WERI-Rb-1 (cell line): ENCODE measurements at places on chromosomes 3 and 15.

- no peak for DNase-seq
These were observed 44.8 kb downstream of the ZNF589 start for GRCh38 chr3:48285675-48286074.

GRCh38 chr3:128863560-128863959 is 15.9 kb upstream of the ACAD9 start:
- no peak for DNase-seq

- peak; percentile 63 for DNase-seq
These were observed 75.0 kb upstream of the RNU6-1 start for GRCh38 chr15:67914537-67915460.

DNA sequence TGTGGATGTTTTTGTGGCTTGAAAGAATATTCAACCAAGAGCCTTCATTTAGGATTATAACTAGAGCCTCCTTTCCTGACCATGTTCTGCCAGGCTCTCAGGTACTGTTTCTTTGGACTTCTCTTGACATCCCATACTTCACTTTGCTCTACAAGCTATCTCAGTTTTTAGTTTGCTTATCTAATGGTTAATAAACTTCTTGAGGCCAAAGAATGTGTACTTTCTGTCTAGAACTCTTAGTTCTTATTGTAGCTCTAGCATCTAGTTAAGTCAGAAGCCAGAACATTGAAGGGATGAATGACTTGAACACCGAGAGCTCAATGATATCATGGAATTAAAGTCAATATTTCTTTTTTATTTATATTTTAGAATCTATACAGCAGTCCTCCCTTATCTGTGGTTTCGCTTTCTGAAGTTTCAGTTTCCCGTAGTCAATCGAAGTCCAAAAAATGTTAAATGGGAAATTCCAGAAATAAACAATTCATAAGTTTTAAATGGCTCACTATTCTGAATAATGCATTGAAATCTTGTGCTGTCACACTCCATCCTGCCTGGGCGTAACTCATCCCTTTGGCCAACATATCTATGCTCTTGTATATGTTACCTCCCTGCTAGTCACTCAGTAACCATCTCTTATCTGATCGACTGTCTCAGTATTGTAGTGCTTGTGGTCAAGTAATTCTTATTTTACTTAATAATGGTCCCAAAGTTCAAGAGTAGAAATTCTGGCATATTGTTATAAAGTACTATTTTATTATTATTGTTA is 368.6 kb upstream of the RBMS3 start:
- no peak for DNase-seq

DNA sequence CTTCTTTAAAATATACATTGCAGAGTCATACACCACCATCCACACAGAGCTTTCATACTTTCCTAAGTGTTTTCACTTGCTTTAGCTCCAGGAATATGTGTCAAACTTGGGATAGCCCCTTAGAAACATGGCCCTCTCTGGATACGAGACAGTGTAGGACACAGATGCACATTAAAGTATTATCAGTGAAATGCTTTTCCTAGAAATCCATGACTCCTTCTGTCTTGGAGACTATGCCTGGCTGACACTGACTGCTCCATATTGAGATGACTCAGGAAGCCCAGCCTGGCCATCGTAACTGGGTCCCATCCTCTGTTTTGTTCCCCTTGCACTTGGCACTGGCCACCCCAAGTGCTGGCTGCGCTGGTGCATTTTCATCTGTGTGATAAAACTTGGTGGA is 204.8 kb downstream of the PDZRN3 start:
- DNase-seq, result no peak

DNA sequence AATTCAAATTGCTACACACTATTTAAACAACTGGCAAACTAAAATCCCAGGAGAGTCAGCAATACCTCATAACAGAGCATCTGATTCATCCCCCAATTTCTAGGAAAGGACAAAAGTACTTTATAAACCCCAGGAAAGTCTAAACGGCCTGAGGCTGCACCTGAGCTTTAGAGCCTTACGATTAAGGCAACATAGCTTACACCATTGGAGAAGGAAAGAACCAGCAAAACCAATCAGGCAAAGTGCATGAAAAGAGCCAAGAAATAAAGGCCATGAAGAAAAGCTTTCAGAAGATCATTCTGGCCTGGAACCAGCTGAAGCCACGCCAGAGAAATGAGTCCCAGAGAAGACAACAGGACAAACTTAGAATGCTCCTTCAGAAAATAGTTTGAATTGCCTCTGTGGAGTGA is 48.1 kb downstream of the PTPN9 start:
- DNase-seq, result no peak

GRCh38 chr3:36944641-36945270 is at the start of gene TRANK1:
Gene TRANK1 (minus strand): TSS chr3:36945054. CDS start chr3:36944809, 245 bp downstream.
- DNase-seq, result no peak

DNA sequence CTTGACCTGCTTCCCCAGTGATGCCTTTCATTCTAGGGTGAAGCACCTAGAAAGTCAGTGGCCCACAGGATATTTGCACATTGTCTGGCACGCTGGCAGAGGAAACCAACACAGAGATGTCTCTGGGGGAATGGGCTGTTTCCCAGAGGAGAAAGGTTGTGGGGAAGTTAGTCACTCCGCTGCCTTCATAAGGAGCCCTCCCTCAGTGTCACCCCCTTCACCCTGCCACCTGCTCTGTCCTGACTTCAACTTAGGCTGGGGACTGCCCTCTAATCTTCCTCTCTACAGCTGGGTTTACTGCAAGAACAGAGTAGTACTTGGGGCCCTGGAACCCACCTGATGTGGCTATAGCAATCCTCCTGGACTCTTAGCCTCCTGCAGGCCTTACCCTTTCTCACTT is 5.7 kb downstream of the KLHDC8B start:
- DNase-seq, result peak; percentile 63

GRCh38 chr3:86961297-86961696 is 29.7 kb downstream of the VGLL3 start:
- DNase-seq, result no peak

DNA sequence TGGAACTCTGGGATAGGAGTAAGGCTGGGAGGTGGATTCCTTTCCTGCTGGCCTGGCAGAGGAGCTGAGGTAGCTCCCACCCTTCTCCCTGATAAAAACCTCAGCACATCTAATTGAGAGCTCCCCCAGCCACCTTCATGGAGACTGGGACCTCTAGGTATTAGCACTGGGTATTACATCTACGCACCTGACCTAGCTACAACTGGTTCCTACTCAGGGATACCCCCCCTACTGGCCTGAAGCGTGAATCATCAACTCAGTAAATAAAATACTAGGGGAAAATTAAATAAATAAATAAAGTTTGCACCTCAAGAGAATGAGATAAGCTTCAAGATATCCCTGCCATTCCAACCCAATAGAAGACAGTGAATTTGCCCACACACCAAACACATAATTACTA is 140.4 kb downstream of the NEK10 start:
- DNase-seq, result peak; percentile 12

DNA sequence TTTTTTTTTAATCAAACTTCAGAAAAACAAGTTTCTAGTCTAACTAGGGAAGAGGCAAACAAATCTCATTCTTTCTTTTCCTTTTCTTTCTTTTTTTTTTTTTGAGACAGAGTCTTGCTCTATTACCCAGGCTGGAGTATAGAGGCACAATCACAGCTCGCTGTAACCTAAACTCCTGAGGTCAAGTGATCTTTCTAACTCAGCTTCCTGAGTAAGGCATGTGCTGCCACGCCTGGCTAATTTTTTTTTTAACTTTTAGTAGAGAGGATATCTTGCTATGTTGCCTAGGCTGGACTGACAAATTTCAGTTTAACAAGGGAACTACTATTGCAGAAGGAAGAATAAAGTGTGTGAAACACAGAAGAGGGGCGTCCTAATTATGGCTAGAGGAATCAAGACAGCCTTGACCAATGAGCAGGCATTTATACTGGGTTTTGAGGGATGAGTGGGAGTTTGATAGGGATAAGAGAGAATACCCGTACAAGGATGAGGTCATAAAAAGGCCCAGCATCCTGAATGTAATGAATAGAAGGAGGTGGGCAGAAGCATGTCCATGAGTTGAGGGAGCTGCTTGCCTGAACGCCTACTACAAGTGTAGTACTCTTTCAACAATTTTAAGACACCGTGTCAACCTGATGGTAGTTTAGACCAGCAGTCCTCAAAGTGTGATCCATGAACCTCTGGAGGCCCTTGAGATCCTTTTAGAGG is 6.7 kb upstream of the ZFAND6 start:
- DNase-seq, result no peak

- DNase-seq, result no peak
These were observed 41.6 kb upstream of the TMEM87A start for GRCh38 chr15:42314818-42315217.

DNA sequence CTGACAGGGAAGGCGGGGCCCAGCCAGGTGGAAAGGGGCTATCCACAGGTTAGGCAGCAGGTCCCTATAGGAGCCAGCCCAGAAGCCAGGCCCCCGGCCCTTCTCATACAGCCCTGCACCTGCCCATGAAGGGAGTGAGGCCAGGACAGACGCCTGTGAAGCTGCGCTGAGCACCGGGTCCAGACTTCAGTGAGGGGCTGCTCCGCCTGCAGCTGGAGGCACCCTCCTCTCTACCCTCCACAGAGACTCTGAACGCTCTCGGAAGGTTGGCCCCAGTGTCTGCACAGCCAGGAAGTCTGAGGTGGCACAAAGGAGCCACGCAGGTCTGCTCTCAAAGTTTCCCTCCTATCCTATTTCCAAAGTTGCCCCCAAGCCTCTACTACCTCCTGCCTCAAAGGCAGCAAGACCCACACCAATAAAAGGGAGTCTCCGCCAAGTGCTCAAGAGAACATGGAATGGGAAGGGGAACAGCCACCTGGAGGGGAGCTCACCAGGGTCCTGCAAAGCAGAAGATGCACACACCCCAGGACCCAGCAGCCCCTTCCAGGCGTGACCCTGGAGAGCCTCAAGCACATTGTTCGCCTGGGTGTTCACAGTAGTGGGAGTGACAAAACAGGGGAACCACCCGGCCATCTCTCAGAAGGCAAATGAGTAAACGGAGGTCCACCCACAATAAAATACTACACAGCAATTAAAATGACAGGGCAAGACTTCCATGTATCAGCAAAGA is 19.5 kb downstream of the XXYLT1 start:
- DNase-seq, result no peak

DNA sequence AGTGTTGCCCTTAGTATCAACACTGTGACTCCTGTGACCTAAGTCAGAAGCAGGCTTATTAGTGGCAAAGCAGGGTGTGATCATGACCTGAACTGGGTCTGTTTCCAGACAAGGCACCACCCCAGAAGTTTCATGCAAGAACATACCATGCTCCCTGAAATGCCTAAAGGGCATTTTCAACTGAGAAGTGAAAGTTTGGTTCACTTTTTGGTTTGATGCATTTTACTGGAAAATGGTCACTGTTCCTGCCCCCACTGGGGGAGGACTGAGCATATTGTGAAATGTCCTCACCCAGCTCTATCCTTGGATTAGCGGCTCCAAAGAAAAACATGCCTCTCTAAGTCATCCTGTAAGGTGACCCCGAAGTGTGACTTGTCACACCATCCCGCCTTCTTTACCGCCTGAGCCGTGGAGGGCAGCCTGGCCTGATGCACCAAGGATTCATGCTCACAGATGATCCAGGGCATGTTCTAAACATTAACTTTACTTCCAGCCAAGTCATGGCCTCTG is 3.1 kb upstream of the FAM240A start:
- peak; percentile 21 for DNase-seq

GRCh38 chr15:56042982-56043980 is 49.9 kb upstream of the NEDD4 start:
- DNase-seq, result no peak

- DNase-seq, result no peak
These were observed 124.2 kb downstream of the IMPG2 start for GRCh38 chr3:101195951-101196713.

DNA sequence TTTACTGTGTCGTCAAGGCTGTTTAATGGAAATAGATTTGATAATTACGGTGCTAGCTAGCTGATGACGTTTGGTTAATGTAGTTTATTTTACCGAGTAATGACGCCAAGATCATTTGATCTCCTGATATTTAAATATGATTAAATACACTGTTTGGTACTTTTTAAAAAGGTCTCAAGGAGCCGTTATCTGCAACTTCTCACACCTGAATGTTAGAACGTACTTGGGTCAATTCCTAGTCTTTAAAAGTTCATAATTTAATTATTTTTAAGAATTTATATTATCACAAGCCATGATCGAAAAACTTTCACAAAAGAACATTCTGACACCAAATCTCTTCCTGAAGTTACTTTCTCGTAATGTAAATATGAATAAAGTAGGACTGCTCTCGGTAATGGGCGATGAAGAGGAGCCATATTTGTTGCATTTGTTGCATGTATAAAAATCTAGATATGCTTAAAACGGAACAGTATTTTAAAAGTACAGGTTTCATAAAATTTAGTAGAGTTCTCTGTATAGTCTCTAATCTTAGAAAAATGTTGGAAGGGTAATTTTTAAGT is 16.2 kb upstream of the CHD2 start:
- no peak for DNase-seq

DNA sequence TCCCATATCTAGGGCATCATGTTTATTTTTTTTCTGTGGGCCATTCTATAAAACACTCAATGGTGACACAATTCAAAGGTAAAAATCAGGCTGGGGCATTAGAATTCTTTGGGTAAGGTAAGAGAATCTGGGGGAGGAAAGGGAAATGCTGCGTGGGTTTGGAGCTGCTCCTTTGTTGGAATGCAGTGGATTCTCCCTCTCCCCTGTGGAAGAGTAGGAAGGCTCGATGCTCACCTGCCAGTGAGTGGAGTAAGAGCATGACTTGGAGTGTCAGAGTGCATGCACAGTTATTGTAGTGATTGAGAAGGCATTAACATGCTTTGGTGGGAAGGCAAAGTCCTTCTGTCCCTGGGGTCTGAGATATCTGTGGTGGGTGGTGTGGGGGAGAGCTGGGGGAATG is 280.0 kb downstream of the PDCD6IP start:
- no peak for DNase-seq

GRCh38 chr3:25593001-25593400 is 71.7 kb downstream of the TOP2B start:
- no peak for DNase-seq

- no peak for DNase-seq
These were observed 329.2 kb downstream of the ARRDC4 start for GRCh38 chr15:98289747-98290146.

DNA sequence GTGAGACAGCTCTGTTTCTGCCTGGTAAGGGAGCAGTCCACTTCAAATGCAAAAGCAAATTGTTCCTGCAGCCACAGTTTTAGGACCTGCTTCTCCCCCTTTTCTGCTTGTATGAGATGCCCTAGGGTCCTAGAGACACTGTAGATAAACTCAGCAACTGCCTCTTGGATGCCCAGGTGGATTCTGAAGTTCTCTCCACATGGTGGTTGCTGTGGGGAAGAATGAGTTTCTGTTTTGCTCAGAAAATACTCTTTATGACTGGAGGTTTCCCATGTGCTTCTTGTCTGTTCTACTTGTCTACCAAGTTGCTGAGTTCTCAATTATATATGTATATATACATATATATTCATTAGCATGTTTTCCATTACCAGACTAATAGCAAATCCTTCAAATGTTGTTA is 5.6 kb upstream of the ZNF80 start:
- DNase-seq, result no peak

GRCh38 chr3:41138146-41138545 is 61.2 kb upstream of the CTNNB1 start:
- DNase-seq, result no peak
